Uterine smooth muscle cell (primary cell): ENCODE measurements at places on chromosomes 7 and 10. TPM values are rescaled to one million over a fixed set of nuclear protein-coding genes. Genes with fewer than 3 reads are reported as not detected.

Gene SBDS
- total RNA-seq: 89.4 and 94.7 TPM in 2 replicates

Gene CALHM3
- total RNA-seq: not detected in 2 replicates

Gene CPA2
- not detected in 2 replicates for total RNA-seq

Gene INTS1
- total RNA-seq: 48.7 and 50.8 TPM in 2 replicates

Gene DRGX
- not detected in 2 replicates for total RNA-seq

Gene STEAP1
- 32.6 and 65.6 TPM in 2 replicates for total RNA-seq

Gene PRKCQ
- 0.12 and 0.22 TPM in 2 replicates for total RNA-seq

Gene GHRHR
- total RNA-seq: not detected in 2 replicates

Gene CDK14
- total RNA-seq: 49.6 and 57.8 TPM in 2 replicates

Gene SPDYE5
- 0.11 and 0.12 TPM in 2 replicates for total RNA-seq

Gene SPDYE8
- total RNA-seq: not detected in 2 replicates

Gene NAMPT
- 95.3 and 127 TPM in 2 replicates for total RNA-seq

Gene ARHGEF35
- total RNA-seq: 1.5 and 2.1 TPM in 2 replicates

Gene ENTPD7
- total RNA-seq: 32.5 and 42.4 TPM in 2 replicates

Gene PDGFA
- 7.3 and 20.4 TPM in 2 replicates for total RNA-seq

Gene ERVW-1
- not detected in 2 replicates for total RNA-seq

Gene TMEM140
- 6.2 and 11.1 TPM in 2 replicates for total RNA-seq

Gene ANXA8
- 0.12 and 0.22 TPM in 2 replicates for total RNA-seq

Gene PRSS2
- total RNA-seq: not detected in 2 replicates

Gene CDK1
- 29.4 and 98.9 TPM in 2 replicates for total RNA-seq

Gene NFE2L3
- total RNA-seq: 2.9 and 5.2 TPM in 2 replicates

Gene ZNF425
- total RNA-seq: 1.9 and 5.0 TPM in 2 replicates

Gene SMO
- 10.8 and 29.2 TPM in 2 replicates for total RNA-seq

Gene SAMD9L
- total RNA-seq: 11.5 and 15.4 TPM in 2 replicates

Gene TM9SF3
- total RNA-seq: 142 and 161 TPM in 2 replicates

Gene PDZD7
- 1.4 and 2.1 TPM in 2 replicates for total RNA-seq

Gene PTPN12
- 35.6 and 50.6 TPM in 2 replicates for total RNA-seq
